Cardiac septum (tissue), 1 donor: ENCODE measurements at places on chromosomes 7 and 10.

DNA sequence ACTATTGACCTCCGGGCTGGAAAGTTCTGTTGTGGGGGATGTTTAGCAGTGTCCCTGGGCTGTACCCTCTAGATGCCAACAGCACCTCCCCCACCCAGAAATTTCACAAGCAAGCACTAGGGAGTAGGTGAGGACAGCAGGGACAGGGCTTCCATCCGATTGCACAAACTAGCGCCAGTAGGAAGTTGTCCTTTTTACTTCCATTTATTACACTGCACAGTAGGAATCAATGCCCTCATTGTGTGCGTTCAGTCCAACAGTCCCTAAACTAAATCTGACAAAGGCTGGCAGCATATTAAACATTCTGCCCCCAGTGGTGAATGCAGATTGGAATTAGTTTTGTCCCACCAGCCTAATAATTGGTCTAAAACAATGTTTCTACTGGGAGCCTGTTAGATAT, 6.4 kb upstream of the SOSTDC1 start:
- no peak for DNase-seq

DNA sequence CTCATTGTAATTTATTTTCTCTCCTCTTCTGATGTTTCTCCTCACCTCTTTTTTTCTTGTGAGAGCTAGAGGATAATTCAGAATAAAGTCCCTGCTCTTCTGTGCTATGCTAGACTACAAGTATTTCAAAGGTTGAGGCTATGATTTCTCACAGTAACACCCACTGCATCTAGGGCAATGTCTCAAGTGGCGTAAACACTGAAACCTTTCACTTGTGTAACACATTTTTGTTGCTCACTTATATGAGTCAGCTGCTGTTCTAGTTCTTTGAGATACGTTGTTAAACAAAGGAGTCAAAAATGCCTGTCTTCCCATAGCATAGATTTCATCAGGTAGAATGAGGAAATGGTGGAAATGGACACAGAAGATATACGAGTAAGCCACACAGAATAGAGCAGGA, 305.1 kb upstream of the PITRM1 start:
- DNase-seq: no peak

DNA sequence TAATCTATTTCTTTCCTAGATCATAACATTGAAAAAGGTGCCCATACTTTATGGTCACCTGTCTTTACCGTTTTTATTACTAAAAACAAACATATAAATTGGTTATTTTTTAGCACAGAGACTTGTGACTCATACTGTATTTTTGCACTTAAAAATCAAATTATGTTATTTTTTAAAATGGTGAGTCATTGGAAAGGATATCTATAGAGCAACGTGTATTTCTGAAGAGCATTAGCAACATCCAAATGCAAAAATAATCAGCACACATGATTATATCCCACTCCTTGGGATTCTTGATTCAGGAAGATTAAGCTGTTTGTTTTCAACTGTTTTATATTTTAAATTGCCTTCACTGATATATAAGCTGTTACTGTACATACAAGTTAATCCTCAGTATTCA, 40.7 kb upstream of the FMC1 start:
- no peak for DNase-seq

GRCh38 chr7:10245406-10245805, 728.3 kb upstream of the PHF14 start:
- DNase-seq: no peak

DNA sequence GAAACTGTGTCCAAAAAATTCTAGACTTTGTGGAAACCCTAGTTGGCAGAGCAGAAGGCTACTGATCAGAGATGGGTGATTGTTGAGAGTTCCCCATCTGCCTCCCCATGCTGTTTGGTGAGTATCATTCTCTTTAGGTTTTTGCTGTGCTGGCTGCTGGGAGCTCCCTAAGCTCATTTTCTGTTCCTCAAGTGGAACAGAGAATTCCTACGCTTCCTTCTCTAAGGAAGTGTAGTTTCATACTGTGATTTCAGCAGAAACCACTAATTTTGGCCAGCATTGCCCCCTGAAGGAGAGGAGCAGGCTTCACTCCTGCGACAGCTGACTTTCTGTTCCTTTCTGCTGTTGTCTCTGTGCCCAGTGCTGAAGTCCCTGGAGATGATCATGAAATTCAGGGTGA, 355.3 kb upstream of the NPVF start:
- no peak for DNase-seq

DNA sequence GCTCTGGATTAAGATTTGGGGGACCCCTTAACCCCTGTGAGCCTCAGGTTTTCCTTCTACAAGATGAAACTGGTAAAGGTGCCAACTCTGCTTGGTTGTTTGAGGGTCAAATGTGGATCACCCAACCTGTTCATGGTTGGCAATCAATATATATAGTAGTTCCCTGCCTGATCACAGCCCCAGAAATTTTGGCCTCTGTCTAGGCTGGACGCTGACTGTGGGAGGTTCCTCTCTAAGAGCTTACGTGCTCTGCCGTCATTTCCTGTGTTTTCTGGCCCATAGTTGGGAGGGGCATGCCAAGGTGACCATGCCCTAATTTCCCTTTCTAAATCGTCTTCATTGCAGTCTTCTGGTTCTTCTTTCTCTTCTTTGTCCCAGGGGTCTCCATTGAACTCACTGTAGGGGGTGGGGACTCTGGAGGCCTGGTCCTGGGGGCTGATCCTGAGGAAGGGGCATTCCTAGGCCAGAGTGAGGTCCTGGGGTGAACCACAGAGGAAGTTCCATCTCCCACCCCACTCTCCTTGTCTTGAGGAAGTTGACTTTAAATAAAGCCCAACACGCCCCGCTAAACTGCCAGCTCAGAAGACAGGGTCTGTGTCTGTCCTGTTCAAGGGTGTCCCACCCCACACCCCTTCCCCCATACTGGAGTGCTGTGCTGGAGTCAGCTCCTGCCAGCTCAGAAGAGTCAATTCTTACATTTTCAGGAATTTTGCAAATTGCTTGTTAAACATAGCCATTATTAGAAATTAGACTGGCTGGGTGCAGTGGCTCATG, 98.9 kb upstream of the SDK1 start:
- DNase-seq: peak; percentile 31
